ENCODE measurements at places on chromosomes 5 and 9.

DNA sequence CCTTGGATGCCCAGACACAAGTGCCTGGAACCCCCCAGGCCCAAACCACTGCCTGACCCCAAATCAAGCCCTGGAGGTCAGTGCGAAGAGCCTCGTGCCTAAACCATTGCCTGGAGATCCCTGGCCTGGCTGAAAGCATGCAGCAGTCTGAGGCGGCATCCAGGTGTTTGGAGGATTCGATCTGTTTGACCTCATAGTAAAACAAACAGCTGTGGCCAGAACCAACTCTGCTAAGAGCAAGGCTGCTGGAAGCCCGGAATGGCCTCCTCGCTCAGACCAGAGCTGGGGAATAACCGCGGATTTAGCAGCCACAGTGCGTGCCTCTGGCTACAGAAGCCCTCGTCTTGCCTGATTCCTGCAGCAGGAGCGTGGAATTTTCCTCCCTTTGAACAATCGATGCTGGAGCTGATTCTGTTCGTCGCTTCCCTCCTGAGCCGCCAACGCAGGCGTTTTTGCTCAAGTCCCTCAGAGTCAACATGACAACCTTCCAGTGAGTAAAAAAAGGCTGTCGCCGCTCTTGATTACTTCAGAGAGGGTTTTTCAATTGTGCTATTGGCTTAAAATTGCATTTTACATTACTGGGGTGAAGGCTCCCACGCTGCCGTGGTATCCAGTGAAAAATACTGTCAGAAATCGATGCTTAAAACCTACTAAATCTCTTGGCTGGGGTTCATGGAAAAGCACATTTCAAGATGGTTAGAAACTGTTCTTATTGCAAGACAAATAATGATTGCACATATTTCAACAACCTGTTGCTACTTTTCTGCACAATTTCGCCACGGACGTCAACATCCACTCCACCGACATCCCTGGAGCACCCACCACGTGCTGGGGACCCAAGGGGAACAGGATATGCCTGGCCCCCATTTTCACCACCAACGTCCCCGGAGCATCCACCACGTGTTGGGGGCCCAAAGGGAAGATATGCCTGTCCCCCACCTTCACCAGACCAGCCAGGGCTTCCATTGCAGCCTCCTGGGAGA lies 190.0 kb downstream of the OLFM1 start:
- no peak for DNase-seq

GRCh38 chr9:108383796-108384195 lies 472.0 kb downstream of the ACTL7B start:
- peak; percentile 52 for DNase-seq

DNA sequence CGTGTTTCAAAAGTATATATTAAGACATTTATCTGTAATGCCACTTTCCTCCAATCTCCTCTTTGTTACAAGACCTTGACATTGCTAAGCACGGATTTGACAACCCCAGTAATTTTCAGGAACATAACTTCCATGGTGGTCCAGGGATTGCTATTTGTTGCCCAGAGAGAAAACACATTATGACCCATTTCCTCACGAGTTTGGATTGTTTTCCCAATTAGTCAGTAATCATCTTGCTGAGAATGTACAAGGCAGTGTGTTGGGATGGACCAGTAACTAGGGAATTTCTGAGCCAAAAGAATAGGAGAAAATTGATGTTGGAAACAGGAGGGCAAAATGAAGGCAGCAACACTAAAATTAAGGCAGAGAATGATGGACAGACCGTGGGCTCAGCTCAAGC lies 574.1 kb downstream of the EBF1 start:
- DNase-seq: no peak

DNA sequence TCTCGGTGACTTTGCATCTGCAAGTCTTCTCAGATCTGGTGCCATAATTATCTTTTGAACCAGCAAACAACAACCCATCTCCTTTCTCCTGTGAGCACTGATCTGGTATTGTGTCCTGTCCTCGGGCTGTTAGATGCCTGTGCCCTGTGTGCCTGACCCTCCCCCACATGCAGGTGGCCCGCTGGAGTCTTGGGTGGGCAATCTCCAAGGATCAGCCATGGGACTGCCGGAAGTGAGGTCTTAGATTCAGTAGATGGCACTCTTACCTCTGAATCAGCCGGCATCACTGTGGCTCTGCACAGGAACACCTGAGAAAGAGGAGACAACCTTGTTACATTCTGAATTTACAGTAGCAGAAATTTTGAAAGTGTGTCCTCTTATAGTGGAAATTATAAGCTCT lies 172.4 kb downstream of the IRX2 start:
- no peak for DNase-seq

DNA sequence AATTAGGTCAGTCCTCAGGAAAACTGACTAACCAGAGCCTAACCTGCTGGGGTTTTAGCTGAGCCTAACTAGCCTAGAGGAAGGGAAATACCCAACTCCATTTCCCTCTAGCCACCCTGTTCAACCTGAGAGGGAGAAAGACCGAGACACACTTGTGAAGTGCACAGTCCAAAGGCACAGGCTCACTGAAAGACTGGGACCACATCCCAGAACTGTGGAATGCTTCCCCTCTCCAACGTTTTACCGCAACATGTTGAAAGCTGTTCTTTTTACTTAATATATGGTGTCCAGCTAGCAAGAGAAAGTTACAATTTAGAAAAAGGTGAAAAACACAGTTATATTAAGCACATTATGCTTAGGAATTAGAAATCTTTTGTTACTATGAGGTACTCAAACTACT lies 76.8 kb upstream of the SIMC1 start:
- DNase-seq: peak; percentile 76

GRCh38 chr5:150487199-150488061 lies 20.5 kb upstream of the NDST1 start:
- peak; percentile 53 for DNase-seq

GRCh38 chr5:143892271-143892670 lies 80.3 kb downstream of the HMHB1 start:
- DNase-seq: no peak

GRCh38 chr9:71383308-71383940 lies 262.0 kb upstream of the TRPM3 start:
- no peak for DNase-seq

- no peak for DNase-seq
Measured at GRCh38 chr5:104048231-104048630, 485.6 kb upstream of the NUDT12 start.

DNA sequence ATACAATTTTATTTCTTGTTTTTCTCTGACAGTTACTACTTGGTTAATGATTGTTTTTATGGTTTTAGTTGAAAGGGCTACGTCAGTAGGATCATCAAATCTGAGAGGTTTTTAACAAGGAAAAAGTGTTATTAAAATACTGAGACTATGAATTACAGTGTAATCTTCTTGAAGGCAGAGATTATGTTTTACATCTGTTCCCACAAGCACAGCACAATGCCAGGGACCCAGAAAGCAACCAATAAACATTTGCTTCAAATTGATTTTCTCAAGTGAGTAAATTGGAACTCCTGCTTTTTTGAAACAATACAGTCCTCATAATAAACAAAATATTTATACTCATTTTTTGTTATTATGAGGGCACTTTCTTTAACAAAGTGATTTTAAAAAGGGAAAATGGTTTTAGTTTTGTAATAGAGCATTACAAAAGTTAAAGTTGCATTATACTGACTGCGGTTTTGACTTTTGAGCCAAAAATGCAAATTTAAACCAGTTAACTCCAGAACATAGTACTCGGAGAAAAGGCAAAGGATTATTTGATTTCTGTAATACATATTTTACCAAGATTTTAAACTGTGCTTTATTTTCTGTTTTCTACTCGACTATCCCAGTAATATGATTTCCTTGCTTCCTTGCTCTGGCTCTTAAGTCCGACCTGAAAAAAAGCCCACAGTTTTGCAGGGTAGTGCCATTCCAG lies 176.9 kb downstream of the GDNF start:
- peak; percentile 51 for DNase-seq

DNA sequence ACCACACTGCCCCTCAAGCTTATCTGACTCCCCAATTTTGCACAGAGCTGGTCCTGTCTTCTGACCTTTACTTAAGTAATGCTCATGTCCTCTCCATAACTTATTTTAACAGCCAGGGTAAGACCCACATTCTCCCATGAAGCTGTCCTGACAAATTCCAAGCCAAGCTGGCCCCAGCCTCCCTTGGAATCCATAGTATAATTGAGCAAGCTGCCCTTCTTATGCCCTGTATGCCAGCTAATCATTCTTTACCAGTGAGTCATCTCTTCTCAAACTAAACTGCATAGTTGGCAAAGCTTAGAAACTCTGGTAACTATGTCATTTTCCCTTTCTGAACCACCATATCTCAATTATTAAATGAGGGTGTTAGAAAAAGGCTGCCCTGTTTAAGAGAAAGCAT lies 92.4 kb downstream of the NFIB start:
- DNase-seq: peak; percentile 89

GRCh38 chr5:90866915-90867731 lies 308.5 kb downstream of the ADGRV1 start:
- peak; percentile 41 for DNase-seq

- DNase-seq: peak; percentile 96
Measured at GRCh38 chr5:82165740-82166530, 112.2 kb downstream of the RPS23 start.

DNA sequence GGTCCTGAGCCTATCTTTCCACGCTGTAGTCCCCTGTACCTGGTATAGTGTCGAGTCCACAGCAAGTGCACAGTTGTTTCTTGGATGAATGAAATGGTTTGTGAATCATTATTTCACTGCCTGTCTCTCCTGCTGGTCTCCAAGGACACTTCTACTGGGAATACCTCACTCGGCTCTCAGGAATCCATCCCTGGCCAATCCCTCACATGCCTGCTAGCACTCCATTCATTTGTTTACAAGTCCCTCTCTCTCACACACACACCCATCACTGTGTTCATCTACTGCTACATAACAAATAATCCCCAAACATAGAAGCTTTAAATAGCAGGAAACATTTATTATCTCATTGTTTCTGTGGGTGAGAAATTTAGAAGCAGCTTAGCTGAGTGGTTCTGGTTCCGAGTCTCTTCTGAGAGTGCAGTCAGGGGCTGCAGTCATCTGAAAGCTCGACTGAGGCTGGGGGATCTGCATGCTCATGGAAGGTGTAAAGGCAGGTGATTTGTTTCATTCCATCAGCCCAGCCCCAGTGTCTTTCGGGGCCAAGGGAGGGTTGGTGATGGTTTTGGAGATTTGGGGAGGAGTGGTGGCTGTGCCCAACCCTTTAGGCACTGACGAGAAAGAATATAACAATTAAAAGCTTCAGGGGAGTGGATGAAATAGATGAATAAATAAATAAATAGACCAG lies 132.7 kb upstream of the IER5L start:
- DNase-seq: peak; percentile 42

DNA sequence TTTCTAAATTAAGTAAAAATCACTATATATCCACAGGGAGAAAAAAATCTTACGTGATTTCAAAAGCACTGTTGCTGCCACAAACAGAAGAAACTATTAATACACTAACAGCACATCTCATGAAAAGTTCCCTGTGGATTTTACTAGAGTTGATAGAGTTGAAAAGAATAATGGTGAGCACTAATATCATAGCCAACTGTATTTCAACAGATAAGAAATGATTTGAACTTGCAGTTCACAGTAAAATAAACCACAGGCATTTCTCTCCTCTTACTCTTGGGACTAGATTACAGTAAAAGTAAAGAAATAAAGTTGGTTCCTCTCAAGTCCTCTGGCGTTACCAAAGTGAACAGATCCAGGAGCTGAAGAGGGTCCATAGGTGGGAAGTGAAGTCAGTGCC lies 27.9 kb downstream of the AGTPBP1 start:
- DNase-seq: peak; percentile 68

DNA sequence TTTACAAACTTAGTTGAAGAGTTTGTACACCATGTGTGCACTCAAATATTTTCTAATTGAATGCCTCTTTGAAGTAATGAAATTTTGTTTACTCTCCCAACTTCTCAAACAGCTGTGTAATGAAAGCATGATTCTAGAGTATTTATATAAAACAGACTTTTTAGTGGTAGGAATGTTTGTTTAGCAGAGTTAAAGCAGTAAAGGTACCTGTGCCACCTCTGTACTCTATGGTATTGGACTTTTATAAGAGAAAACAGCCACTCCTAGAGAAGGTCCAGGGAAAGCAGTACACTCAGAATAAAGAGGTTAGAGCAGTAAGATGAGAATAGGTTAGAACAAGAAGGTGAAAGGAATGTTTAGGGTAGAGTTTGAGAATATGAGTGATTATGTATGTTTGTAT lies 163.1 kb downstream of the CHSY3 start:
- DNase-seq: no peak

- peak; percentile 92 for DNase-seq
Measured at GRCh38 chr9:2231829-2232228, 216.7 kb downstream of the SMARCA2 start.

DNA sequence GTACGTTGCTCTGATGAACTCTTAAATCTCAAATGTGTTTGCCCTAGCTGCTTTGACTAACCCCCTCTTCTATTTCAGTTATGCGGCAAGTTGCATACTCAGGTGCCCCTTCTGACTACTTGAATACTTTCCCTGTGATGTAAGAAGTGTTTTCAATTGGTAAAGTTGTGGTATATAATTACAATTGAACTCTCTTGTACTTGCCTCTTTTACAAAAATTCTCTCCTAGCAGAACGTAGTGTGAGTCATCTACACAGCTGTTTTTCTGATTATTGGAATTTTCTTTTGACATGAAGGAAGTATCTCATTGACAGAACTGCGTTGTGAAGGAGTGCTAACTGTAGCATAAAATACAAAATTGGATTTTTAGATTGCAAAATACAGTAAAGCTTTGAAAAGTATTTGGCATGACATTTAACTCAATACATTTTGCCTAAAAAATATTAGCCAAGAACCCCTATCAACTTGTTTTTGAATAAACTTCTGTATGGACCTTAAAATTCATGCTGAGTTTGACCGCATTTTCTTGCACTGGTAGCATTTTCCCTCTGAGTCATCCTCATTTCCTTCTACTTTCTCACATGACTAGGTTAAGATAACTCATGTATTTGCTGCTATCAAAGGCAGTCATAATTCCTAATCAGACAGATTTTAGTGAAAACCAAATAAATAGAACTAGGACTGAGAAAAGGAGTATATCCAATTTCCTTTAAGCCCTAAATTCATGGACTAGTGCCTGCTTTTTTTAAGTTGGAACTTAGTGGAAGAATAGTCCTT lies 6.3 kb downstream of the CRHBP start:
- peak; percentile 43 for DNase-seq
